ENCODE measurements at places on chromosomes 7 and 10. TPM values are rescaled to one million over a fixed set of nuclear protein-coding genes. Genes with fewer than 3 reads are reported as not detected.

Gene FGF8
- total RNA-seq: not detected

Gene PKD2L1
- 0.38 TPM for total RNA-seq

Gene STEAP1B
- total RNA-seq: not detected

Gene RSPH10B2
- total RNA-seq: not detected

Gene SPDYE9
- total RNA-seq: not detected

Gene AKR1C1
- total RNA-seq: 482 TPM

Gene FAM200A
- total RNA-seq: 5.6 TPM

Gene OR6B1
- total RNA-seq: not detected

Gene PAX2
- 0.18 TPM for total RNA-seq

Gene GNGT1
- not detected for total RNA-seq

Gene TBATA
- not detected for total RNA-seq

Gene RASA4B
- 0.70 TPM for total RNA-seq

Gene SFTPA1
- not detected for total RNA-seq

Gene AP3M1
- 38.7 TPM for total RNA-seq

Gene CALD1
- total RNA-seq: 153 TPM

Gene CLEC5A
- not detected for total RNA-seq

Gene KIAA1217
- 1.0 TPM for total RNA-seq

Gene MTPN
- total RNA-seq: 111 TPM

Gene NPY4R
- 50.1 TPM for total RNA-seq

Gene FAM237B
- 0.04 TPM for total RNA-seq

Gene AKR1D1
- total RNA-seq: 0.08 TPM

Gene DNAJB9
- 8.7 TPM for total RNA-seq

Gene IGFBP3
- total RNA-seq: 156 TPM

Gene FEZF1
- not detected for total RNA-seq

Gene CDH23
- 3.2 TPM for total RNA-seq

Gene IQUB
- 0.05 TPM for total RNA-seq

Gene STRIP2
- 5.1 TPM for total RNA-seq

Gene VTI1A
- 15.3 TPM for total RNA-seq

Gene BLNK
- not detected for total RNA-seq

Gene ADCY1
- total RNA-seq: 2.6 TPM

Gene WEE2
- not detected for total RNA-seq

Gene RBP3
- total RNA-seq: not detected

Measured in A549 treated with dexamethasone at 1 μM for 4 hours (cell line).